Smooth muscle cell of bladder (primary cell): ENCODE measurements at places on chromosomes 1 and 21. TPM values are rescaled to one million over a fixed set of nuclear protein-coding genes. Genes with fewer than 3 reads are reported as not detected.

Gene CCSAP
- total RNA-seq = 3.6 and 5.9 TPM in 2 replicates

Gene NR5A2
- under 0.01 TPM in 1 of 2 replicates, not detected in the other for total RNA-seq

Gene ACKR1
- total RNA-seq = not detected in 2 replicates

Gene VAV3
- total RNA-seq = under 0.01 TPM in 1 of 2 replicates, not detected in the other

Gene GJA9
- under 0.01 TPM in 1 of 2 replicates, not detected in the other for total RNA-seq

Gene KCNJ6
- 0.14 TPM in 1 of 2 replicates, not detected in the other for total RNA-seq

Gene SLAMF9
- 0.28 and 0.46 TPM in 2 replicates for total RNA-seq

Gene RYR2
- under 0.01 and 0.14 TPM in 2 replicates for total RNA-seq

Gene CD1E
- not detected in 2 replicates for total RNA-seq

Gene NTMT2
- total RNA-seq = not detected in 2 replicates

Gene CLDN19
- not detected in 2 replicates for total RNA-seq

Gene AMY2B
- 2.5 and 2.7 TPM in 2 replicates for total RNA-seq

Gene AJAP1
- total RNA-seq = not detected in 2 replicates

Gene CLCA1
- under 0.01 TPM in 1 of 2 replicates, not detected in the other for total RNA-seq

Gene ESRRG
- 0.09 TPM in 1 of 2 replicates, not detected in the other for total RNA-seq

Gene ARF1
- 197 and 272 TPM in 2 replicates for total RNA-seq

Gene LRRIQ3
- total RNA-seq = 1.1 TPM in 2 replicates

Gene LMOD1
- 12.7 and 29.1 TPM in 2 replicates for total RNA-seq

Gene CCDC185
- total RNA-seq = not detected in 2 replicates

Gene CLDN17
- total RNA-seq = not detected in 2 replicates

Gene G0S2
- 38.9 and 55.8 TPM in 2 replicates for total RNA-seq

Gene ECM1
- total RNA-seq = 6.3 and 7.8 TPM in 2 replicates

Gene CELA2B
- total RNA-seq = 0.18 and 0.28 TPM in 2 replicates

Gene SPRR1B
- total RNA-seq = not detected in 2 replicates

Gene HENMT1
- total RNA-seq = 1.8 and 2.3 TPM in 2 replicates

Gene UBE2U
- total RNA-seq = 0.28 TPM in 1 of 2 replicates, not detected in the other

Gene KLHDC8A
- total RNA-seq = not detected in 2 replicates

Gene OPTC
- not detected in 2 replicates for total RNA-seq

Gene FAM177B
- total RNA-seq = 0.09 TPM in 1 of 2 replicates, not detected in the other

Gene FGGY
- 23.9 and 37.7 TPM in 2 replicates for total RNA-seq

Gene MFSD2A
- total RNA-seq = 2.8 and 5.0 TPM in 2 replicates

Gene CPTP
- 7.0 and 9.1 TPM in 2 replicates for total RNA-seq

Gene CYYR1
- total RNA-seq = 0.09 TPM in 1 of 2 replicates, not detected in the other

Gene BRDT
- not detected in 2 replicates for total RNA-seq

Gene EPHB2
- 11.0 and 20.7 TPM in 2 replicates for total RNA-seq

Gene MARK1
- 0.14 and 0.18 TPM in 2 replicates for total RNA-seq

Gene KIF17
- total RNA-seq = 0.71 and 2.9 TPM in 2 replicates

Gene ALG14
- 1.7 and 4.4 TPM in 2 replicates for total RNA-seq

Gene IGSF21
- not detected in 2 replicates for total RNA-seq

Gene TTLL10
- not detected in 2 replicates for total RNA-seq

Gene MYOM3
- total RNA-seq = 0.09 TPM in 1 of 2 replicates, not detected in the other

Gene CDK18
- under 0.01 and 0.55 TPM in 2 replicates for total RNA-seq

Gene SVBP
- 14.2 and 17.6 TPM in 2 replicates for total RNA-seq

Gene HS2ST1
- total RNA-seq = 17.8 and 22.0 TPM in 2 replicates

Gene LMX1A
- not detected in 2 replicates for total RNA-seq

Gene S100B
- 0.28 TPM in 1 of 2 replicates, not detected in the other for total RNA-seq

Gene INAVA
- total RNA-seq = under 0.01 and 0.18 TPM in 2 replicates

Gene TMEM53
- total RNA-seq = 3.6 and 4.9 TPM in 2 replicates

Gene RHOU
- 11.9 and 14.8 TPM in 2 replicates for total RNA-seq

Gene MCOLN3
- 0.28 TPM in 2 replicates for total RNA-seq

Gene YY1AP1
- 39.6 and 44.1 TPM in 2 replicates for total RNA-seq

Gene SLC44A3
- total RNA-seq = 1.4 and 1.8 TPM in 2 replicates

Gene TDRD10
- not detected in 2 replicates for total RNA-seq

Gene MCOLN2
- 0.85 and 3.1 TPM in 2 replicates for total RNA-seq

Gene PIGV
- 18.1 and 22.2 TPM in 2 replicates for total RNA-seq
